Cortex of kidney (tissue), 1 donor: ENCODE measurements at places on chromosomes 5 and 9.

DNA sequence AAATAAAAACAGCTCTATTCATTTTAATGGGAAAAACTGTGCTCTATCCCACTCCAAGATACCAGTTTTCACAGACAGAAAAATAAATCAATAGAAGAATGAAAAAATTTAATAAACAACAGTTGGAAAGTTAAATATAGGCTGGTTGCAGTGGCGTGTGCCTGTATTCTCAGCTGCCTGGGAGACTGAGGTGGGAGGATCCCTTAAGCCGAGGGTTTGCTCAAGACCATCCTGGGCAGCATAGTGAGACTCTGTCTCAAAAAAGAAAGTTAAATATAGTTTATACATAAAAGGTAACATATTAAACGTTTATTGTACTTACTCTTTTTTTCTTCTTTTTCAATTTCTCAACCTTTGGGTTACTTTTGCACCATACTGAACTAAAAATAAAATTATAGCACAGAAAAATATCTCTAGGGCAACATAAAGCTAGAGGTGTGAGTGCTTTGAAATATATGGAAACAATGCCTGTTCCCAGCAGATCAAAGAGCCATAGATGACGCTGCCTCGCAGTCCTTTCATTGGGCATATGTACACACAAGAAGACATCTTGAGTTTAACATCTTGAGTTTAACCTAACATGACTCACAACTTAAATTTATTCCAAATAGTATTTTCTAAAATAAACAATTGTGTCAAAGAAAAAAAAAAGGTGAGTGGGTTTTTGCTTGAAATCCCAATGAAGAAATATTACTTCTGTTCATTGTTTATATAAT is 25.7 kb upstream of the KLF9 start:
- no peak for DNase-seq

DNA sequence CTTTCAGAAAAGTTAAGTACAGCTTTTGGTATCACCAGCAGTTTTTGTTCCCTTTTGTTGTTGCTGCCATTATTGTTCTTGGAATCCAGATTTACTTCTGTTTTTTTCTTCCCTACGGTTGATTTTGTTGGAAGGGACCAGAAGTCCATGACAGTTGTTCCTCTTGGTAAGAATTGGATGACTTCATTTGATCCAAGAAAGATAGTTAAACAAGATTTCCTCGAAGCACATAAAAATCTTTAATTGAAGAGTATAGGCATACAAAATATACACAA is 65.4 kb downstream of the CDC42SE2 start:
- DNase-seq, result no peak

- no peak for DNase-seq
Measured at GRCh38 chr9:134420974-134421432, 94.7 kb downstream of the RXRA start.

GRCh38 chr5:98314292-98314691 is 459.2 kb upstream of the RGMB start:
- no peak for DNase-seq

DNA sequence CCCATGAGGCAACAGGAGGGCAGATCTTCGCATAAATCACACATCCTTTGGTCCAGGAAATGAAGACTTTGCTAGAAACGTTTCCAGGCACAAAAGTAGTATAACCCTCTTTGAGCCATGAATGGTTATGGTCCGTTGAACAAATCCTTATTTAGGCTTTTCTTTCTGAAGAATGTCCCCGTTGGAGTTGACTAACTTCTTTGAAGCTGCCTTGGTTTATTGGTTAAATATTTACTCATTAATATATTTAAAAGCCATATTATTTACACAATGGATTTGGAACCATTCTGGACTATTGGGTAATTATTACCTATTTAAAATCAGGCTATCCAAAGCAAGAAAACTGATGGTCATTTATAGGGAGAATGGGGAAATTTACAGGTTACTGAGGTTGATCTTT is 347.6 kb upstream of the SLC30A5 start:
- no peak for DNase-seq

GRCh38 chr5:95778713-95779436 is 43.7 kb downstream of the GLRX start:
- DNase-seq, result no peak

GRCh38 chr5:62312674-62313073 is 6.7 kb downstream of the KIF2A start:
- DNase-seq, result no peak

DNA sequence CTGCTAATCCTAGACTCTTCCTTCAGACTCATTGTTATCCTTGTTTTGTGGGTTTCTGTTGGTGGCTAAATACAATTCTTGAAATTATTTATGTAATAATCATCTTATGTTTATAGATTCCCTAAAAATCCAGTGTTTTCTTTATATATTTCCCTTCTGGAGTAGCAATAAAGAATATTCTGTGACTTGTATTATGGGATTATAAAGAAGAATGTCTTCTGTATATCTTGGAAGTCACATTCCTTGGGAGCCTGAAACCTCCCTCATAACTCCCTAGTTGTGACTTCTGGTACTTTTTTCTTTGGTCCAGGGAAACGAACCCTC is 356.1 kb downstream of the TMEM167A start:
- DNase-seq, result no peak

DNA sequence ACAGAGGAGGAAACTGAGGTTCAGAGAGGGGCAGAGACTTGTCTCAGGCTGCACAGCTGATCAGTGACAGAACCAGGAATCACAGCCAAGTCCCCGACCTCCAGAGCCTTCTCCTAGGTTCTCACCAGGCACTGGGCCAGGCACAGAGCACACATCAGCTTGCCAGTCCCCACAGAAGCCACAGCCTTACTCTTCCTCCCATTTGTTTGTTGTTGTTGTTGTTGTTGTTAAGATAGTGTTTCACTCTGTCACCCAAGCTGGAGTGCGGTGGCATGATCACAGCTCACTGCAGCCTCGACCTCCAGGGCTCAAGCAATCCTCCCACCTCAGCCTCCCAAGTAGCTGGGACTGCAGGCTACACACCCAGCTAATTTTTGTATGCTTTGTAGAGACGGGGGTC is 41.4 kb downstream of the NAIF1 start:
- no peak for DNase-seq

GRCh38 chr9:621201-621855 is 220.2 kb upstream of the DMRT1 start:
- no peak for DNase-seq

- no peak for DNase-seq
Measured at GRCh38 chr9:85276741-85277140, 465.0 kb downstream of the AGTPBP1 start.

DNA sequence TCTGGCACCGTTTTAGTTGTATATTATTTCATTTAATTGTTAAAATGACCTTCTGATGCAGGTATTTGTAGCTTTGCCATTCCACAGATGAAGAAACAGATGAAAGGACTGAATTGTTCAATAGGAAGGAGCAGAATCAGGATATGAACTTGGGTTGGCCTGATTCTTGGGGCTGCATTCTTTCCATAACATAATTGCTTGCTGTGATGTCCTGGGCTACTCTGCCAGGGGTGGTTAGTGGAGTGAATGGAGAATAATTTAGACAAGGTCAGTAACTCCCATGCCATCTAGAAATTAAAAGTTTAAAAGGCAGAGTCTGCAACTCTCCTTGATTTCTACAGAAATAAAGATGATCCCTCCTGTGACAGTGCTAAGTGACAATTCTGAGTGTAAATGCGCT is 15.9 kb downstream of the TLR4 start:
- no peak for DNase-seq

DNA sequence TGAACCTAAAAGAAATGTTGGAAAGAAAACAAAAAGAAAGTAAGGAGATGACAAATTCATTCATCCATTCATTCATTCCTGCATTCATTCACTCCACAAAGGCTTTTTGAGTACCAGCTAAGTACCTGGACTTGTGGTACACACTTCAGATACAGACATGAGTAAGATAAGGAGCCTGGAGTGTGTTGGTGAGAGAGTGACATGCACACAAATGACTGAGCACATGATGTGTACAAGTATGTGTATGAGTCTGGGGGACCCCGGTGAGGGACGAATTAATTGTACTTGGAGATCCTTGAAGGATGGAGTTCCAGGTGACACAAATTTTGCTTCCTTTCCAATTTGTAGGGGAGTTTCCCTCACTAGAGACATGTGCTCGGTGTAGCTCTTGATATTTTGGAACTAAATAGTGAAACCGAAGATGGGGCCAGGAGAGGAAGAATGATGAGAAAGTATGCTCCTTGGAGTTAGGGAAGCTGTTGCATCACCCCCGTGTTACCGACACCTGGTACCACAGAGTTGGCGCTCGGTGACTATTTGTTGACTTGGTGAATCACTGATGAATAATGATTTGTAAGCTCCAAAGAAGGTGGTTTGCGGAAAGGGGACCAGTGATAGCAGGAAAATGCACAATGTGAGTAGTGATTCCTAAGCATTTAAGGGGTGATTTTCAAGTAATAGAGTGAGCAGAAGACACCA is 509.8 kb downstream of the CCDC171 start:
- DNase-seq, result no peak

- no peak for DNase-seq
Measured at GRCh38 chr5:151905557-151905961, 19.1 kb downstream of the GLRA1 start.

- DNase-seq, result no peak
Measured at GRCh38 chr9:70079417-70080037, 35.9 kb downstream of the MAMDC2 start.
